CD4-positive, alpha-beta T cell (primary cell): ENCODE measurements at places on chromosomes 11 and 22. TPM values are rescaled to one million over a fixed set of nuclear protein-coding genes. Genes with fewer than 3 reads are reported as not detected.

SLC1A2 gene
- total RNA-seq, result not detected

- peak overlapping the region; percentile 89 for H3K4me3 ChIP-seq
- peaks cover 37% of the 10 kb centered on the region for H3K36me3 ChIP-seq
These were observed 1.4 kb downstream of the SLC25A22 start for GRCh38 chr11:796565-797295.

GRCh38 chr11:2271327-2272227 lies 1.2 kb upstream of the ASCL2 start:
- no peak overlapping the region for H3K27ac ChIP-seq
- H3K27me3 ChIP-seq, result peaks cover 31% of the 10 kb centered on the region
- H3K36me3 ChIP-seq, result no peaks in the 10 kb centered on the region
- peaks cover 39% of the 10 kb centered on the region for H3K4me1 ChIP-seq

DNA sequence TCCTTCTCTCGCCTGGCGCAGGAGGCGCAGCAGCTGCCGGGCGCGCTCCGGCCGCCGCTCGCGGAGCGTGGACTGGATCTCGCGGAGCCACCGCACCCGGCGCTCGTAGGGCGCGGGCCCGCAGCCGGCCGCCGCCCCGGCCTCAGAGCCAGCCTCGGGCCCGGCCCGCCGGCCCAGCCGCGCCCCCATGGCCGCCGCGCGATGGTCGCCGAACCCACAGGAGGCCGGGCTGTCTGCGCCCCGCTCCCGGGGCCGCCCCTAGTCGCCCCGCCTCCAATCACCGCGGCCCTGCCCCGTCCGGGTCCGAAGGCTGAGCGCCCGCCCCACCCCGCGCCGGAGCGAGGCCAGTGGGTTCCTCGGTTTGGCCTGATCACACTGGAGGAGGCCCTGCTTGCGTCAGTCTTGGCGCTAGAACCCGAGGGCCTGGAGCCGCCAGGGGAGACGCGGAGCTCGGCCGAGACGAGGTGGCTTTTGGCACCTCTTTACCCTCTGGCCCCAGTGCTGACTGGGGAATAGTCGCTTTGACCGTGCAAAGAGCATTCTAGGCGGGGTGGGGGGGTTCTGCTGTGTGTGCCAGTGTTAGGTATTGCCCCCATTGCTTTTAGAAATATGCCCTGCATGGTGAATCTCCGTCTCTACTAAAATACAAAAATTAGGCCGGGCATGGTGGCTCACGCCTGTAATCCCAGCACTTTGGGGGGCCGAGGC lies at the start of gene LRRC75B:
Gene LRRC75B, minus strand, starts transcription at position 223 of the 708 bp plus-strand sequence. Its CDS starts 34 bp downstream, at position 189.
- peak within 1 kb of the TSS; percentile 30 for H3K4me3 ChIP-seq
- peaks cover 12% of the 10 kb centered on the region for H3K4me1 ChIP-seq
- DNase-seq, result peak; percentile 29
- H3K36me3 ChIP-seq, result no peaks in the 10 kb centered on the region
- peaks cover 3% of the 10 kb centered on the region for H3K27me3 ChIP-seq
